Prostate gland (tissue), 2 donors: ENCODE measurements at places on chromosomes 4 and X. TPM values are rescaled to one million over a fixed set of nuclear protein-coding genes. Genes with fewer than 3 reads are reported as not detected.

The AR gene
- total RNA-seq, result 77.4 TPM

The MSANTD1 gene
- 1.2 TPM for total RNA-seq

The GPR50 gene
- not detected for total RNA-seq

The MTNR1A gene
- 1.3 TPM for total RNA-seq

The MAGEA1 gene
- total RNA-seq, result not detected
